ENCODE measurements at places on chromosomes 11 and 22.

- no peak for DNase-seq
These were observed 2.0 kb downstream of the TUB start for GRCh38 chr11:8083088-8083395.

GRCh38 chr11:46860218-46860617 is 14.1 kb upstream of the CKAP5 start:
- no peak for DNase-seq

DNA sequence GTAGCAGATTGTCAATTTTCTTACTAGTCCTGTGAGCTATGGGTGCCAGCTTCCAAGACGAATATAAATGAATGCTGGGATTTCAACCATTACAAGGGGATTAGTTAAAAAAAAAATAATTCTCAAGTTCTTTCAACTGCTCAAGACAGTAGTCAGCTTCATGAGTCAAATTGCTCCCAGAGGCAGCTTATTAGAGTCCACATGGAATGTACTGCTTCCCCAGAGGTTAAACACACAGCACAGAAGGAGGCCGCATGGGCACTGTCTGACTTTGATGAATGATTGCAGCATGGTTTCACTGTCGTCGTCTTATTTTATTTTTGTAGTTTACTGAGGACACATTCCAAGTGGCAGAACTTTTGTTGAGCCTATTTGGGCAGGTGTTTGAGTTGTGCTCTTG is 563.2 kb downstream of the TMEM135 start:
- no peak for DNase-seq

DNA sequence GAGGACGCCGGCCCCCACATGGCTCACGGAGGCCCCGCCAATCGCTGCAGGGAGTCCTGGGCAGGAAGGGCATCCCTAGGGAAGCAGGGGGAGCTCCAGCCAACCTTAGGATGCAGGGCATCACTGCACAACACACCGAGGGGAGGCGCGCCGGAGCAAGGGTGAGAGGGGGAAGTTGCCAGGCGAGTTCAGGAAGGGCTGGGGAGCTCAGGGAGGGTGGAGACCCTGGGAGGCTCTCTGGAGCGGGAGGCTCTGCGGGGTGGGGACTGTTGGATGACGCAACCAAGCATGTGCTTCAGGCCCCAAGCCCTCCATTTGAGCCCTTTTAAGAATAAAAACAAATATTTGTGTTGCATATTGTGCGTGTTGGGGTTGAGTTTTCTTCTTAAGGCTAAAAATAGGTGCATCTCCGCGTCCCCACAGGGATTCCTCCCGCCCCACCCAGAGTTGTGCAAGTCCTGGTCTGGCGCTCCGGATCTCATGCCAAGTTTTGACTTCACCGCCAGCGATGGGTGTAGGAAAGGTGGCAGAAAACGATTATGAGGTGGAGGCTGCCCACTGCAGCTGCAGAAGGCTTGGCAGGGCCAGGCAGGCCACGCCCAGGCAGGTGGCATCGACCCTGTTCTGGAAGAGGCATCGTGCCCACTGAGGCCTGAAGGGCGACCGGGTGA is 65.2 kb downstream of the WNT7B start:
- peak; percentile 17 for DNase-seq

- peak; percentile 76 for DNase-seq
These were observed 3.7 kb downstream of the PTS start for GRCh38 chr11:112229746-112230433.

- DNase-seq = peak; percentile 80
These were observed 176.0 kb downstream of the ARHGAP42 start for GRCh38 chr11:100863080-100863581.

- DNase-seq = no peak
These were observed 8.1 kb upstream of the PANX2 start for GRCh38 chr22:50162391-50162956.

GRCh38 chr11:116771935-116772334 is 852 bp downstream of the BUD13 start:
- no peak for DNase-seq

GRCh38 chr22:45442116-45442515 is 28.6 kb downstream of the RIBC2 start:
- DNase-seq = no peak

DNA sequence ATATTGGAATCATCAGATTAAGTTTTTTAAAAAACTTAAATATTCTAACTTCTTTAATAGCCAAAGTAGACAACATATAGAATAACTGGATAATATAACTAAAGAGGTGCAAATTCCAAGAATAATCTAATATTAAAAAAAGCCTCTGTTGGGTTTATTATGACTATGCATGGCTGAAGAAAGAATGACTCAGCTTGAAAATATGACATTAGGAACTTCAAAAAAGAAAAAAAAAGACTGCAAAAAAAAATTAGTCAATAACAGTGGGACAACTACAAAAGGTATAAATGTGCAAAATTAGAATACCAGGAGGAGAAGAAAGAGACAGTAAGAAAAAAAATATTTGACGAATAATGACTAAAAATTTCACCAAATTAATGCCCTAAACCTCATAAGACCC is 1178.0 kb downstream of the JRKL start:
- DNase-seq = peak; percentile 48

GRCh38 chr22:48418831-48419230 is 1408.8 kb downstream of the BRD1 start:
- no peak for DNase-seq

DNA sequence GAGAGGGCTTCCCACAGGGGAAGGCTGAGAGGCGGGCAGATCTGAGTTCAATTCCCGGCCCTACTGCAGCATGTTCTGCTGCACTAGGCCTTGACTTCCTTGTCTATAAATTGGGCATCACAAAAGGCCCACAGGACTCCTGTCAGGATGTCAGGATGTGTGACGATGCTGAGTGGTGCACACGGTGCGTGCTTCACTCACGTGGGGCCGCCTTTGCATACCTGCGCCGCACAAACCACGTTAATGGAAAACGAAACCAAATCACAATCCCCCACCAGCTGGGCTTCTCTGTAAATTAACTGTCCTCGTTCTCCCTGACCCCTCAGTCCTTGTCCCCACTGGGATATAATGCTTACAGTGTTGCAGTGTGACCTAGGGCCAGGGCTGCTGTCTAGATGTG is 32.3 kb upstream of the TSPAN18 start:
- DNase-seq = no peak

DNA sequence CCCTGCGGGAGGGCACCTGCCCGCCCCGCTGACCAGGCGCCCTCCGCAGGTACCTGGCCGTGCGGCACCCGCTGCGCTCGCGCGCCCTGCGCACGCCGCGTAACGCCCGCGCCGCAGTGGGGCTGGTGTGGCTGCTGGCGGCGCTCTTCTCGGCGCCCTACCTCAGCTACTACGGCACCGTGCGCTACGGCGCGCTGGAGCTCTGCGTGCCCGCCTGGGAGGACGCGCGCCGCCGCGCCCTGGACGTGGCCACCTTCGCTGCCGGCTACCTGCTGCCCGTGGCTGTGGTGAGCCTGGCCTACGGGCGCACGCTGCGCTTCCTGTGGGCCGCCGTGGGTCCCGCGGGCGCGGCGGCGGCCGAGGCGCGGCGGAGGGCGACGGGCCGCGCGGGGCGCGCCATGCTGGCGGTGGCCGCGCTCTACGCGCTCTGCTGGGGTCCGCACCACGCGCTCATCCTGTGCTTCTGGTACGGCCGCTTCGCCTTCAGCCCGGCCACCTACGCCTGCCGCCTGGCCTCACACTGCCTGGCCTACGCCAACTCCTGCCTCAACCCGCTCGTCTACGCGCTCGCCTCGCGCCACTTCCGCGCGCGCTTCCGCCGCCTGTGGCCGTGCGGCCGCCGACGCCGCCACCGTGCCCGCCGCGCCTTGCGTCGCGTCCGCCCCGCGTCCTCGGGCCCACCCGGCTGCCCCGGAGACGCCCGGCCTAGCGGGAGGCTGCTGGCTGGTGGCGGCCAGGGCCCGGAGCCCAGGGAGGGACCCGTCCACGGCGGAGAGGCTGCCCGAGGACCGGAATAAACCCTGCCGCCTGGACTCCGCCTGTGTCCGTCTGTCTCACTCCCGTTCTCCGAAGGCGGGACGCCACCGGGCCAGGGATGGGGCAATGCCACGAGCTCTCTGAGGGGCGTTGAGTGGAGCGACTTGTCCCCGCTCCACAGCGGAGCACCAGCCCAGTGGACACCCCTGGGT is 1.8 kb downstream of the GALR3 start:
- DNase-seq = no peak

DNA sequence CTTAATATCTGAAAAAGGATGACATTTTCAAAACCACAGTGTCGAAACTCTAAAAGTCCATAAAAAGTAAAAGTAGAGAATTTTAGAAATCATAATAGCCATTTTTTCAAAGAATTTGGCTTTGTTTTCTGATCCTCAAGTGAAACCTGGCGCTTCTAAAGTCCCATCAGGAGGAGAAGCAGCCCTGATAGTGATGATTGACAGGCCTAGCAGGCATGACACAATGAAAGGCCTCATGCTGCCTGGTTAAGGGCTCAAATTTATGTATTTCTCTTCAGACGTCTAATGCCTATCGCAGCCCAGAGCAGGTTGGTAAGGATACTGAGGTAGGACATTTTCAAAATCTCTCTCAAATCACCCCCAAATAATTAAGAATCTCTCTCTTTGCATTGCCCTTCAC is 3.9 kb upstream of the DEUP1 start:
- DNase-seq = no peak

GRCh38 chr22:46650078-46650810 is 30.1 kb downstream of the GRAMD4 start:
- no peak for DNase-seq

DNA sequence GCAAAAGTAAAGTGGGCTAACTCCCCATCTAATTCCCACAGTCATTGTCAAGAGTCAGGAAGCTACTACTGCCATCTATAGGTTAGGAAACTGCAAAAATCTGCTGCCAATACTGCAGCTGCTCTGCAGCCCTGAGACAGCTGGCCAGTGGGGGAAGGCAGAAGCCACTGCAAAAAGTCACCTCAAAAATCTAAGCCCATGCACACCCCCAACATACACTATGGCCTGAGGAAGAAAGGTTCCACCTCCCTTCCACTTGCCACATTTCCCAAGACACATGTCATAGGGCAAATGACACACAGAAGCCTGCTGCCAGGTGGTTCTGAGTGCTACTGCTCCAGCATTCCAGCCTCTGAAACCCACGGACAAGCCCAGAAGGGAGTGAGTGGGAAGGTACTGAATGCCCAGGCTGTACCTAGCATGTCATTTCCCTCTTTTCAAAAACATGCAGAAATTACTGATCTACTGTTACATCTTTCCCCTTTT is 36.9 kb downstream of the DGCR2 start:
- peak; percentile 48 for DNase-seq

- DNase-seq = no peak
These were observed 8.8 kb downstream of the ZBED4 start for GRCh38 chr22:49862496-49862776.

GRCh38 chr22:47005506-47006408 is 243.3 kb downstream of the TBC1D22A start:
- no peak for DNase-seq

DNA sequence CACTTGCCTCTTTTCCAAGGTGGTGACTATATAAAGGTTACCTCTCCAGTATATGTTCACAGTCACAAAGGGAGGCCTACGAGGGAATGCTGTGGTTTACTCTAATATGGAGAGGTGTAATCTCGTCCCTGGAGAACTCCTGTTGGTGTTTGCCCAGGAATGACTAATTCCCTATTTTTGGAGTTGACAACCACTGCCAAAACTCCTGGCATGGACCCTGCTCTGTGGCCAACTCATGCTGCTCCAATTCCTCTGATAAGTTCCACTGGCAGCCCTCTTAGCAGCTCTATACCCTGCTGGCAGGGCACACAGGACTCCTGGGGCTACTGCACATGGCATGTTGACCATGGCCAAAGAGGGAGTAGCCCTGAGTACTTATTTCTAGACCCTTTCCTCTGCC is 418.7 kb upstream of the ANO5 start:
- DNase-seq = no peak

DNA sequence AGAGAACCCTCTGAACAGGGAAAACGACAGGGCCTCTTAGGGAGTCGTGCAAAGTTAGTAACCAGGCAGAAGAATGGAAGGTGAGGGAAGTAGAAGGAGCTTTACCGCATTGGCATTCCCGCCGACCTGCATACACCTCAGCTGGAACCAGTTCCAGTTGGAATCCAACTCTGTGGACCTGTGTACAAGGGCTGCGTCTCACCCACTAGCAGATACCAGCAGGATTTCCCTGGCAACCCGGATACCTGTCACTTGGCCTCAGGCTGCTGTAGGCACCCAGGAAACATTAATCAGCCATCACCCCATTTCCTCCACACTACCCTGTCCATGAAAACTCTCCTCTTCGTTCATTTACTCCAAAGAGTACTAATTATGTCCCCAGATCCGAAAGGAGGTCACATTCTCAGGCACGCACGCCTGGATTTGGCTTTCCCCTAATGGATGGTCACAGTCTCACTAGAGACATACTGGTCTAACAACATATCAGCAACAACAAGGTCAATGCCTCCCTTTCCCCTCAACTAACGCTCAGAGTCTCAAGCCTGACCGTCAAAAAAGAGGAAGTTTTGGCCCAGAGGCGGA is 842 bp downstream of the ARFGAP2 start:
- DNase-seq = no peak

DNA sequence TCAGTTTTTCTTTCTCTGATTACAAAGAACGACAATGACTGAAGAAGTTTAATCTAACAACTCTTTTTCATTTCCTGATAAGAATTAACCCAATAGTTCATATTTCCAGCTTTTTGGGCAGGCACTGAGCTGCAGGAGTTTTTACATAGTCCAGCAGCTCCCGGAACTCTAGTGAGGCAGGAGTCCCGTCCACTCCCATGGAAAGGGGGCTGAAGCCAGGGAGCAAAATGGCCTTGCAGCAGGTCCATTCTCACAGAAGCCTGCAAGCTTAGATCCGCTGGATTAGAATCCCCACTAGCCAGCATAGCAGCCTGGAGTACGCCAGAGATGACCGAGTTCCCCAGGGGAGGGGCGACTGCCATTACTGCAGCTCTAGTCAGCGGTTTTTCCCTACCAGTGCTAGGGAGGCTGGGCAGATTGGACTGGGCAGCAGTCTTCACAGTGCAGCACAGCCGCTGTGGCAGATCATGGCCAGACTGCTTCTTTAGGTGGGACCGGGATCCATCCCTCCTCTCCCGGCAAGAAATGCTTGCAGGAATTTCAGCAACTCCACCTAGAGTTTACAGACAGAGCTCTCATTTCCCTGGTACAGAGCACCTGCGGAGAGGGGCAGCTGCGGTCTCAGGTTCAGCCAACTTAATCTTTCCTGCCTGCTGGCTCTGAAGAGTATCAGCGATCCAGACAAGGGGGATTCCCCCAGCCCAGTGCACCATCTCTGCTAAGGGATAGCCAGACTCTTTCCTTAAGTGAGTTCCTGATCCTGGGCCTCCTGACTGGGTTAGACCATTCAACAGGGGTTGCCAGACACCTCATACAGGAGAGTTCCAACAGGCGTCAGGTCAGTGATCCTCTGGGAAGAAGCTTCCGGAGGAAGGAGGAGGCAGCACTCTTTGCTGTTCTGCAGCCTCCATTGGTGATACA is 742 bp upstream of the CASP4 start:
- peak; percentile 55 for DNase-seq

All from fibroblast of pulmonary artery (primary cell).